ENCODE measurements at places on chromosomes 2 and 18. TPM values are rescaled to one million over a fixed set of nuclear protein-coding genes. Genes with fewer than 3 reads are reported as not detected.

GRCh38 chr18:67373636-67374035 is 142.9 kb downstream of the DSEL start:
- no peak for DNase-seq

- no peak for DNase-seq
Observed at GRCh38 chr18:48000701-48001100, 70.2 kb upstream of the SMAD2 start.

The SLC9A2 gene
- total RNA-seq = 3.4 TPM

DNA sequence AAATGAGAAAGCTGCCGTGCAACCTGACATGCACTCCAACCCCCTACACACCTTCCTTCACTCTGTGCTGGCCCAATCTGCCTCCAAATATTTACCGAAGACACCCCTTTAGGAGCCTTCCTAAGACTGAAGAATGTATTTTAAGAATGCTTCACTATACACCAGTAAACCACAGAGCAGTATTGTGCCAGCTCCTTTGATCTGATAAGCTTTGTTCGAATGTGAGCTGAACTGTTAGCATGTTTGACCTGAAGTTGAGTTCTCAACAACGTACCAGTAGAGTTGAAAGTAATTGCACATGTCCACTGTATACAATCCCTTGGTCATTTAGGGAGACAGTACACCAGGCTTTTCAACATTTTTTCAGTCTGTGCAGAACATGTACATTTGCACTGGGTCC is 259.2 kb downstream of the TGIF1 start:
- no peak for DNase-seq

DNA sequence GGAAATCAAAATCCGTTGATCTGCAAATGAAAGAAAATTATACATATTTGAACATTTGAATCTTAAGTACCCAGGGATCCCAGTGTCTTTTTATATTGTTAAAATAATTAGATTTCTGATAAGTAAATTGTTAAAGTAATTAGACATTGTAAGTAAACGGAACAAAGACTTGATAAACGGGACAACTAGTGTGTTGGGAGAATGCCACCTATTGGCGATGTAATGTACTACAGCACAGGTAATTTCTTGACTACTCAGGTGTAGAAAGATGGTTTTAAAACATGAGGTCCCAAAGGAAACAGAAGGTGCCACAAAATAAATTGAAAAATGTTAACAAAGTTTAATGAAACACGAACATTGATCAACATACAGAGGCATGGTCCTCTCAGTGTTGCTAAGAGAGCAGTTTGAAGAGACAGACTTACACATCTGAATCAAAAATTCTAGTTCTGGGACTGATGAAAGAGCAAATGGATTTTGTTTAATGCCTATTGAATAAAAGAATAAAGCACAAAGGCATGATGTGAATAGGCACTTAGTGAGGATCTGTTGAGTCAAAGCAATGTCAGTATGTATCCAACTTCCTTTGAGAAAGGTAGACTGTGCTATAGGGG is 103.4 kb upstream of the RASGRP3 start:
- DNase-seq = no peak

DNA sequence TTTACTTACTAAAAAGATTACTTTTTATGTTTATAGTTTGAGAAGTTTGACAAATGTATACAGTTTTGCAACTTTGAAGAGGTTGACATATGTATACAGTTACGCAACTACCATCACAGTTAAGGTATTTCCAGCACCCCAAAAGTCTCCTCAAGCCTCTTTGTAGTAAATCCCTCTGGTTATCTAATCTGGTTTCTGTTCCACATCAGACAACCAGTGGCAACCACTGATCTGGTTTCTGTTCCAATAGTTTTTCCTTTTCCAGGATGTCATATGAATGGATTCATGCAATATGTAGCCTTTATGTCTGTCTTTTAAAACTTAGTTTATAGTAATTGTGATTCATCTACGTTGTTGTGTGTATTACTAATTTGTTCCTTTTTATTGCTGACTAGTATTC is 23.5 kb downstream of the IFIH1 start:
- no peak for DNase-seq

GRCh38 chr18:50377061-50377798 is 2.4 kb downstream of the SKA1 start:
- no peak for DNase-seq

The AMER3 gene
- not detected for total RNA-seq

GRCh38 chr2:135740206-135740605 is 1.4 kb upstream of the UBXN4 start:
- no peak for DNase-seq

The MCFD2 gene
- total RNA-seq = 109 TPM

DNA sequence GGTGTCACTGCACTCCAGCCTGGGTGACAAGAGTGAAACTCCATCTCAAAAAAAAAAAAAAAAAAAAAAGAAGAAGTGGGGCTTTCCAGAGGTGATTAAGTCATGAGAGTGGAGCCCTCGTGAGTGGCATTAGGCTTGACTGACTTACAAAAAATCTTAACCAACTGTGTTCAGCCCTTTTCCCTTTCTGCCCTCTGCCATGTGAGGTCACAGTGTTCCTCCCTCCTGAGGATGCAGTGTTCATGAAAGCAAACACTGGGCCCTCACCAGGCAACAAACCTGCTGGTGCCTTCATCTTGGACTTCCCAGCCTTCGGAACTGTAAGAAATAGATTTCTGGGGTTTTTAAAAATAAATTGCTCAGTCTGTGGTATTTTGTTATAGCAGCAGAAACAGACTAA is 37.0 kb upstream of the METTL21A start:
- no peak for DNase-seq

- DNase-seq = no peak
Observed at GRCh38 chr2:37738266-37738885, 66.9 kb upstream of the CDC42EP3 start.

The PSMA8 gene
- not detected for total RNA-seq

DNA sequence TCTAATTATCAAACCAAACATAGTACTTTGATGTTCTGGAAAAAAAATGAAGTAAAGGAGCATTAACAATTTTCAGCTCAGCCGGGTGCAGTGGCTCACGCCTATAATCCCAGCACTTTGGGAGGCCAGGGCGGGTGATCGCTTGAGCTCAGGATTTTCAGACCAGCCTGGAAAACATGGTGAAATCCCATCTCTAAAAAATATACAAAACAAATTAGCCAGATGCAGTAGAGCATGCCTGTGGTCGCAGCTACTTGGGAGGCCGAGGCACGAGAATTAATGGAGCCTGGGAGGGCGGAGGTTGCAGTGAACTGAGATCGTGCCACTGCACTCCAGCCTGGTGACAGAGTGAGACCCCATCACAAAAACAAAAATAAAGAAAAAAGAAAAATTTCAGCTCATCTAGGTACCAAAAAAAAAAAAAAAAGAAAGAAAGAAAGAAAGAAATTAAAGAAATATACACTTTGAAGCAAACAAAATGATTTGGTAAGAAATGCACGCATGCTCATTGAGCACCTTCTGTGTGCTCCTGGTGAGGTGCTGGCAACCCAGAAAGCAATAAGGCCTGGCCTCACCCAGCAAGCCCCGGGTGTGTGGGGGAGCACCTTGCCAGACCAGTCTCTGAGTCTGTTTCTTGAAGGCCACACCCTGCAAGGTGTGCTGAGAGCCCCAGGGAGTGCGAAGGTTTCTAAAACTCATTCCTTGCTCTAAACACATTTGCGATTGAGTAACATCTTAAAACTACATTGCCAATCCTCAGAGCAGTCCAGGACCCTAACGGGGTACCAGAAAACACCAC is 133.5 kb downstream of the TFCP2L1 start:
- no peak for DNase-seq

The EFEMP1 gene
- total RNA-seq = 35.8 TPM

DNA sequence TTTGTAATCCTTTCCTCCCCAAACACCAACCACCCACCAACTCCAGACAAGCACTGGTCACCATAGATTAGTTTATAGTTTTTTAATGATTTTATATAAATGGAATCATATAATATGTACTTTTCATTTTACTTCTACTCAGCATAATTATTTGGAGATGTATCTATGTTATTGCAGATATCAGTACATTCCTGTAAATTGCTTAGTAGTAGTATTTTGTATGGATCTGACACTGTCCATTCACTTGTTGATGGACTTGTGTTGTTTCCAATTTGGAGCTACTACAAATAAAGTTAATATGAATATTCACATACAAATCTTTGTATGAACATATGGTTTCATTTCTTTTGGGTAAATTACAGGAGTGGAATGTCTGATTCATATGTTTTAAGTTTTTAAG is 31.0 kb downstream of the ZC3H15 start:
- no peak for DNase-seq

DNA sequence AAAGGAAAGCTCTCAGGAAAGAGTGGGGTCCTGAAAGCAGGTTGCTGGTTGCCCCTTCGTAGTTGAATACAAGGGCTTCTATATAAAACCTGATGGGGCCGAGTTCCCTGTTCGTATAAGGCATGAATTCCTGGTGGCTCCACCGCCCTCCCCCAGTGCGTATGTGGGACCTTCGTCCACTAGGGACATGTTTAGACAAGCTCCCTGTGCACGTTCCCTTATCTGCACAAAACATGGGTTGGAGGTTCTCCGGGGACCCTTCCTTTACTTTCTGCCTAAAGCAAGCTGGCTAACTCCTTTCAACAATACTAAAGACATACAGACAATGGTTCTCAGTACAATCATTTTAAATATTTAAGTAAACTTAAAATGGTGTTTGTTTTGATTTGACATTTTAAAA is 8.0 kb downstream of the CLUL1 start:
- DNase-seq = no peak

- no peak for DNase-seq
Observed at GRCh38 chr2:219737270-219737691, 109.9 kb downstream of the SLC4A3 start.

DNA sequence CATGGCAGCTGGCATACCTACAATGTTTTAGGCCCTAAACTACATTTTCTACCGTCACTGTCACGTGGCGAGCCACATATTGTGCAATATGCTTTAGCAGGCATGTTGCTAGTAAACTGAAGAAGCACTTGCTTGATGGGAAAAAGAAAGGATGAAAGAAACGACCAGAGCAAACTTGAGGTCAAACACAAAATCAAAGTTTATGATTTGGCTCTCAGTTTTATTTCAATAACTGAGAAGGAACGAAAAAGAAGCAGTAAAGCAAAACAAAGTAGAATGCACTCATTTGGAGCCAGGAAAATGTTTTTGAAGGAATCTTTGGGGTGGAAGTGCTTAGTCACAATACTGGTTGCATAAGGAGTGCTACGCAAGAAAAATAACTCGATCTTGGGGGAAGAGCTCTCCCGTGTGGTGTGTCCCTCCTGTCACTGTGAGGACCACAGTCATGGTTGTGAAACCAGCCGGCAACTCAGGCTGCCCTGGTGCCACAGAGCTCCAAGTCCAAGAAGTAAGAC is 349.8 kb downstream of the RBM43 start:
- DNase-seq = no peak

DNA sequence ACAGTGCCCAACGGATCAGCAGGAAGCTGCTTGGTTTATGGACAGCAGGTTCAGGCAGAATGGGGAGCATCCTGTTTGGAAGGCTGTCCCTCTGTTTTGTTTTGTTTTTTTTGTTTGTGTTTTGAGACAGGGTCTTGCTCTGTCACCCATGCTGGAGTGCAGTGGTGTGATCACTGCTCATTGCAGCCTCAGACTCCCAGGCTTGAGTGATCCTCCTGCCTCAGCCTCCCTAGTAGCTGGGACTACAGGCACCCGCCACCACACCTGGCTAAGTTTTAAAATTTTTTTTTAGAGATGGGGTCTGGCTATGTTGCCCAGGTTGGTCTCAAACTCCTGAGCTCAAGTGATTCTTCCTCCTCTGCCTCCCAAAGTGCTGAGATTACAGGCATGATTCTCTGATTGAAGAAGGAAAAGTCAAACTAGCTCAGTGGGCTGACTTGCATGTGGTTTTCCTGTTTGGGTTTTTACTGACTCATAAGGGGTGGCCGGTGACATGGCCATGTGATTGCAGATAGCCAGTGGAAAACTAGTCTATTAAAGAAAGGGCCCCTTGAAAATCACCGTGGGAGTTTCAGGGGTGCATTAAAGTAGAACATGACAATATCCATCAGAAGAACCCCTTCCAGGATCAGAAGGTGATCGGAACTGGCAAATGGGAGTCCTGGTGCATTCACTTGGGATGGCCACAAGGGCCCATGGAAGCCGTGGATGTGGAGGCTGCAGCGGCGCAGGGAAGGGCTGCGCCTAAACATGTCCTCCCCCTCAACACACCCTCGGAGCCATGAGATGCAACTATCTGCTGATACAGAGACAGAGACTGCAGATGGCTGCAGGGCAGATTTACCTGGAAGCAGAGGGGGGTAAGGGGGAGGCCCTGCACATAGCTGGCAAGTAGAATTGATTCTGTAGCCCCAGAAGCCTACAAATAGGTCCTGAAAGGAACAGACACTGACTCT is 26.5 kb downstream of the AQP12B start:
- DNase-seq = no peak

DNA sequence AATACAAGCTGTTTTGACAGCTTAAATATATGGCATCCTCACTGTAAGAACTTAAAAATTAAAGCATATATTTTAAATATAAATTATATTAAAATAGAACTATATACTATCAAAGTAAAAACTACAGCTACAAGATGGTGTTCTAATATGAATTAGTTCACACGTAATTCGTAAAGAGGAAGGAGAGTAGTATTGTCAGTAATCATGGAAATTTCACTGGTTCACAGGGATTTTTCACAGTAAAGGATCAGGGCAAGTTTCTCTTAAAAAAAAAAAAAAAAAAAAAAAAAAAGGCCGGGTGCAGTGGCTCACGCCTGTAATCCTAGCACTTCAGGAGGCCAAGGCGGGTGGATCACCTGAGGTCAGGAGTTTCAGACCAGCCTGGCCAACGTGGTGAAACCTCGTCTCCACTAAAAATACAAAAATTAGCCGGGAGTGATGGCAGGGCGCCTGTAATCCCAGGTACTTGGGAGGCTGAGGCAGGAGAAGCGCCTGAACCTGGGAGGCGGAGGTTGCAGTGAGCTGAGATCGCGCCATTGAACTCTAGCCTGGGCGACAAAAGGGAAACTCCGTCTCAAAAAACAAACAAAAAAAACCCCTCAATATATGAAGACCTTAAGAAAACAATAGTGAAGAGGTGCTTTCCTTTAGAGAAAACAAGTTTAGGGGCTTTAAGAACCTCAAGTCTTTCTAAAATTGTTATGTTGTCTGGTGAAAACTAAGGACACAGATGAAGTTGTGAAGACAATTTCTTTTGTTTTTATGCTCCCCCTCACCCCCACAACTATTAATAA is 32.5 kb downstream of the PNO1 start:
- no peak for DNase-seq

- DNase-seq = no peak
Observed at GRCh38 chr2:90077948-90078347, 1386.5 kb downstream of the RPIA start.

DNA sequence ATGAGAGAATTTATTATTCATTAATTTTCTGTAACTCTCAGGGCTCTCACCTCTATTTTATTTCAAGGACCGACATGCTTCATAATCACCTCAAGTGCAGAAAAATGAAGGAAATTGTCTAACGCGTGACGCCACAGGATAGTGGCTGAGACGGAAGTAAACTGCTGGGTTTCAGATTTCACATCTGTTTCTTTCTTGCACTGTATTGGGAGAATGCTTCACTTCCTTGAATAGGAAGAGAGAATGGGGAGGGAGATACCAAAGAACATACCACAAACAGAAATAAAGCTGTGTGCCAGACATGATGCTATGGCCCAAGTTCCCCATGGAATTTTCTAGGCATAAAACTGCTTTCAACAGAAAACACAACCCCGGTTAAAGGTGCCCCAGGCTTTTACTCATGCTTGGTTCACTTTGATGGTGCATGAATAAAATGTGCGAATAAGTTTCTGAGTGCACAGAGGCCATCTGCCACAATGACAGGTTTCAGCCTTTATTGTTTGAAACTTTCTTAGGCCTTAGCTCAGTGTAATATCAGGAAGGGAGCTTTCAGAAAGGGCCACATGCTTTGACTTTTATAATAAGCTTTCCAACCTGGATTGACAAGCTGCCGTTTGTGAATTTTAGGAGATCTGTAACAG is 1116.4 kb downstream of the SOCS6 start:
- DNase-seq = no peak

The STPG4 gene
- total RNA-seq = not detected

Measured in kidney epithelial cell (primary cell).